ENCODE measurements at places on chromosomes 6 and 20.

DNA sequence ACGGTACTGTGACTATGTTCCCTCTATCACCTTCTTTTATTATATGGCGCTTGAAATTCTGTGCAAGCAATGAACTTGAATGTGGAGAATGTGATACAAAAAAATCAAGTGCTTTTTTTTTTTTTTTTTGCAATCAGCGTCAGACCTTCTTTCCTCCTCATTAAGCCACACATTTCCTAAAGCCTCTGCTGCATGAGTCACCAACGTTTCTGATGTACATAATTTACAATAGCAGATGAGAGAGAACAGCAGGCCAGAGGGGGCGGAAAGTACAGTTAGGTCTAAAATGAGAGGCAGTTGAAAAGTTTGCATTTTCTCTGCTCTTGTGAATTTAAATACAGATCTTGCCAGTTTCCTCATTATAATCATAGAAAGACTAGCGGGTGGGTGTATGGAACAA lies 114.6 kb upstream of the RIPOR2 start:
- no peak for DNase-seq

DNA sequence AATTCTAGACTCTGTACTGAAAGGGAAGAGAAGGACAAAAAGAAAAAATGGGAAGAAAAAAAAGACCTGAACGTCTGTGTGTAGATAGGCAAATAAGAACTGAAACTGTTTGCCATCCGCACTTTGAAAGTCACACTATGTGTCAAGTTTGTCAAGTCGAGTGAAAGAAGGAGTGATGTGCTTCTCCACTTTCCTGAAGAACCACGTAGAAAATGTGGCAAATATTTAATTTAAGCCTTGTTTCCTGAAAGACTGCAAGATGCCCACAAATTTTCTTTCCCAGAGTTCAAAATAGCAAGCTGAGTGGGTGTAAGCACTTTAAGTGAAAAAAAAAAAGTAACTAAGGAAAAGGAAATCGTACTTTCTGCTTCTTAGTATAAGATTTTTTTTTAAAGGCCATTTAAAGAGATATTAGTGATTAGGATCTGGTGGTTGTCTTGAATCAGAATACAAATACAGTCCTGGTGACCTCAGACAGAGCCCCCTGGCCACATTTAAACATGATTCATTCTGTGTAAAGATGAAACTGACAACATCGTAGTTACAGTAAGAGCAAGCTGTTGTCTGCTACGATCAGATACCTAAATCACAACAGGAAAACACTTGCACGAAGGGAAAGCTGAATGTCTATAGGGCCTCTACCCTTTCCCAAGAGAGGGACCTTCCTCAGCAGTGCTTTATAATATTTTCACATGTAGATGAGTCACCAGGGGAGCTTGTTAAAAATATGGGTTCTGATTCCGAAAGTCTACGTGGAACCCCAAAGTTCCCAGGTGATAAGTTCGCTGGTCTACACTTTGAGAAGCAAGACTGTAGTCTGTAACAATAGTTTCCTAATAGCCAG lies 102.3 kb downstream of the HIVEP2 start:
- no peak for DNase-seq

DNA sequence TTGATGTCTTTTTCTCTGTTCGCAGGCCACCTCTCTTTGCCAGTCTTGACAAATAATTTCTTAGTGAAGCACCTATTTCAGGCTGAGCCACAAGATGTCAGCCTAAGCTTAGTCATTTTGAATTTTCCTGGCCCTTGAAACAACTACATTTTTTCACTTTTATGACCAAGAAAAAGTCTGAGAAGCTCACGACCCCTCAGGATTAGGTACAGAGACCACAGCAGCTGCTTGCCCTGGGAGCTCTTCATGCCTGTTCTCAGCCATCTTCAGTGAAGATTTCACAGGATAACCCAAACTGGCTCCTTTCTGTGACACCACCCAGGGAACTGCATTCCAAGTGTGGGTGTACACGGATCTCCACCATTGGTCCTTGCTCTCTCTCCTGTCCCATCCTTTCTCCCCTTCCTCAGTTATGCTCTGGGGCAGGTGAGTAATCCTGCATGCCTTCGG lies 38.4 kb upstream of the SPTLC3 start:
- no peak for DNase-seq

DNA sequence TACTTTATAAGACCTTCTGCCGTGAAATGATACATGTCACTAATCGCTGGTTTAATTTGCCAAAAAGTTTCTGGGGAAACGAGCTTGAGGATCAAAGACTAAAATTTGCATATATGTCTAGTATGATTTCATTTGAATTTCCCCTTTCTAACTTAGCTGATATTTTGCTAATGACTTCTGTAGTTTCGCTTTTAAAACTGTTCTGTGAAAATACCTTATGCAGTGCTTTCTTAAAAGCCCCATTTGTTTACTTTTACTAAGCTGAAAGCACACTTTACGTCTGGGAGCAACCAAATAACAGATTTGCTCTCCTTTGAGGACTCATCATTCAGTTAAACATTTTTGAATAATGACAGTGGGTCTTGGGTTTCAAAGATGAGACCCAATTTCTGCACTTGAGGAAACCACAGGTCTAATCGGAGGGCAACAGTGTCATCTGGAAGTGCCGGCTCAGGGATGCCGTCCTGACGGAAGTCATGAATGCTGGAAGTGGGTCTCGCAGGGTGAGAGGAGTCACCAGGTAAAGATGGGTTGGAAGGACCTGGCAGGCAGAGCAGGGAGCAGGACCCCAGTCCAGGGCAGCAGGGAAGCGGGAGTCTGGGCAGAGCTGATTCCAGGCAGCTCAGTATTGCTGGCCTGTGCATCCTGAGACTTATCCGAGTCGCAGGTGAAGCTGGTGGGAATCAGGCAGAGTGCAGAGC lies 33.2 kb downstream of the PLEKHG1 start:
- no peak for DNase-seq

- DNase-seq, result no peak
Measured at GRCh38 chr6:146795479-146796133, 196.8 kb downstream of the ADGB start.

- DNase-seq, result no peak
Measured at GRCh38 chr6:42791706-42792320, 10.0 kb downstream of the BICRAL start.

GRCh38 chr6:118285791-118286190 lies 262.3 kb upstream of the PLN start:
- DNase-seq, result no peak

DNA sequence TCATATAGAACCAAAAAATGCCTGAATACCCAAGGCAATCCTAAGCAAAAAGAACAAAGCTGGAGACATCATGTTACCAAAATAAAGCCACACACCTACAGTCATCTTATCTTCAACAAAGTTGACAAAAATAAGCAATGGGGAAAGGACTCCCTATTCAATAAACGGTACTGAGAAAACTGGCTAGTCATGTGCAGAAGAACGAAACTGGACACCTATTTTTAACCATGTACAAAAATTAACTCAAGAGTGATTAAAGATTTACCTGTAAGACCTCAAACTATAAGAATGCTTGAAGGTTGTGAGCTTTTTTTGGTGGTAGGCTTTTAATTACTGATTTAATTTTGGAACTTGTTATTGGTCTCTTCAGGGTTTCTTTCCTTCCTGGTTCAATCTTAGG lies 236.0 kb upstream of the DEFB112 start:
- DNase-seq, result no peak

GRCh38 chr6:94357381-94357980 lies 938.1 kb upstream of the EPHA7 start:
- no peak for DNase-seq

DNA sequence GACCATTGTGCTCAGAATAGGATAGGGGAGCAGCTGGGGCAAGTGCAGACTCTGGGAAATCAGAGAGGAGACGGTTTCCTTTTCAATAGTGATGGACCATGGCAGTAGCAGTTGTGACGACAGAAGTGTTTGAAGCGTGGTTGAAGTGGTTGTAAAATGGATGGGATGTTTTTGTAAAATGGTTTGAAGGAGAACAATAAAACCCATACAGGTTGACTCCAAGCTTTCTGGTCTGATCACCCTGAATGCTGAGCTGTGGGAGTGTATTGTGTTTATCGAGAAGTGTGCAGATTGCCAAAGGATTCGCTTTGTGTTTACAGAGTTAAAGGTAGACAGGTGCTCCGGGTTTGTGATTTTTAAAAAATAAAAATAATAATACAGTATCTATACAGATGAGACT lies 255.2 kb upstream of the SULF2 start:
- no peak for DNase-seq

- no peak for DNase-seq
Measured at GRCh38 chr6:28269492-28269891, 2.5 kb downstream of the ZSCAN26 start.

- DNase-seq, result no peak
Measured at GRCh38 chr6:37174196-37174514, 4.2 kb downstream of the PIM1 start.

GRCh38 chr20:36217226-36217625 lies 19.1 kb upstream of the AAR2 start:
- no peak for DNase-seq

GRCh38 chr20:22768266-22769178 lies 184.2 kb upstream of the FOXA2 start:
- DNase-seq, result no peak

GRCh38 chr6:164398647-164399046 lies 910.8 kb downstream of the C6orf118 start:
- no peak for DNase-seq

DNA sequence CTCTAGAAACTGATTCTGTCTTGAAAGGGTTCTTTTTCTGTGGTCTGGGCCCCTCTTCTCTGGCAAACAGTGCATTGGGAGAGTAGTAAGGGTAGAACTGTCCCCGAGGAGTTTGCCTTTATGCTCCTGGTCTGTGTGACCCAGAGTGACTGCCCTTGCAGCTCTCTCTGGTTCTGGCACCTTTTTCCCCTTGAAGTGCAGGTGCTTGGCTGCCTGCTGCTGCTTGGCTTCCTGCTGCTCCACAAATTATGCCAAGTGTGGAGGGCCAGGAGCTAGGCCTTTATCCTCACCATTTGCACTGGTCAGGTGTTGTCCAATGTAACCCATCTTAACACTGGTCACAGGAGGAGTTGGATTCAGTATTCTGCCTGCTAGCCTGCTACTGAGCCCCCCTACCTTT lies 11.2 kb downstream of the KIZ start:
- no peak for DNase-seq

- no peak for DNase-seq
Measured at GRCh38 chr6:125188037-125188436, 34.5 kb downstream of the TPD52L1 start.

DNA sequence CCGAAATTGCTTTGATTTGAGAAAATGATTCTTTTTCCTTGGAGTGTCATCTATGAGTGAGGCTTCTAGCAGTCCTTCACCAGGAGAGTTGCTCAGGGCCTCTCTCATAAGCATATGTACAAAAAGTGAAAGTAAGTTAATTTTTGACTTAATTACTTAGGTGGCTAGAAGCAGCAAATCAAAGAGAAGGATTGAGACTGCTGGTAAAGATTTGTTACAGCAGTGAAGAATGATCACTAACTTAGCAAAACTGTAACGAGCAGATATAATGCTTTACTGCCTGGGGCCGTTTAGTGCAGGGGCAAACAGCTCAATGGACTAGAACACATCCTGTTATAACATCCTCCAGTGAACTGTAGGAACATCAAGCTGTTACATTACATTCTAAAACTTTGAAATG lies 167.8 kb upstream of the RIPOR2 start:
- no peak for DNase-seq

- no peak for DNase-seq
Measured at GRCh38 chr6:121767211-121767610, 331.8 kb downstream of the GJA1 start.

Data from activated CD8-positive, alpha-beta memory T cell treated with anti-CD3 and anti-CD28 coated beads for 1 hour (primary cell).